ENCODE measurements at places on chromosomes 12 and 14.

DNA sequence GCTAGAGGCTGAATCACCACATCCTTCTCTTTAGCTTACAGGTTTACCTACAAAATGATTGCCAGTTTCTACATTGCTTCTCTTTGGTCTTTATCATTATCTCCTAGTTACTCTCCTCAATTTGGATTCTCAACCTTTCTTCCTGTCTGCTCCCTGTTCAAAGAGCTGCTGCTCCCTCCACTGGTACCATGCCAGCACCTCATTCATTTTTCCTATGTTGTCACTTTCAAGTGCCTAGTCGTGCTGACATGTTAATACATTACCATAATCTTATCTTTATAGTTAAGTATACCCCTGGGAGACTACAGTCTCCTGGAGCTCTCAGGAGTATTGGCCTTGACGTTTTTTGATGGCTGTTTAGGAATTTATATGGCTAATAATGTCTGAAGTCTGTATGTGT, 14.2 kb downstream of the FRS2 start:
- DNase-seq, result no peak

DNA sequence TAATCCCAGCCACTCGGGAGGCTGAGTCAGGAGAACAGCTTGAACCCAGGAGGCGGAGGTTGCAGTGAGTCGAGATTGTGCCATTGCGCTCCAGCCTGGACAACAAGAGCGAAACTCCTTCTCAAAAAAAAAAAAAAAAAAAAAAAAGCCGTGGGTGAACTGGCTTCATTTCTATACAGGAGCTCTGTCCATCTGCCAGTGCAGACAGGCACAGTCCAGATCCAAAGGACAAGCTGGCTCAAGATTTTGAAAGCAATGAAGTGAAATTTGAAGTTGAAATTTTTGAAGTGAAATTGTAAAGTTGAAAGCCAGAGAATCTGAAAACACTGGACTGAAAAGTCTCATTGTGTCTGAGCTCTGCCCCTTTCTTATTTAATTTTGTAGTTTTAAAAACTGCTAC, 134.7 kb downstream of the CALM1 start:
- no peak for DNase-seq

DNA sequence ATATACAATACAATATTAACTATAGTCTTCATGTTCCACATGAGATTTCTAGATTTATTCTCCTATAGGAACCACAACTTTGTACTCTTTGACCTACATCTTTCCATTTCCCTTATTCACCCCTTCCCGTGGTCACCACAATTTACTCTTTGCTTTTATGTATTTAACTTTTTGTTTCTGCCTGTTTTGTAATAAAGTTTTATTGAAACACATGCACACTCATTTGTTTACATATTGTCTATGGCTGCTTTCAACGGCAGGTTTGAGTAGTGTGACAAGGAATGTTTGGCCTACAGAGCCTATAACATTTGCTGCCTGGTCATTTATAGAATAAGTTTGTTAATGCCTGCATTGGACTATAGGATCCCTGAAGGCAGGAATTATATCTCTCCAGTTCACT, 231.1 kb downstream of the CRADD start:
- no peak for DNase-seq

GRCh38 chr12:127282786-127283565, 984.0 kb upstream of the TMEM132C start:
- DNase-seq, result no peak

GRCh38 chr12:113239811-113240331, 18.6 kb downstream of the TPCN1 start:
- no peak for DNase-seq

DNA sequence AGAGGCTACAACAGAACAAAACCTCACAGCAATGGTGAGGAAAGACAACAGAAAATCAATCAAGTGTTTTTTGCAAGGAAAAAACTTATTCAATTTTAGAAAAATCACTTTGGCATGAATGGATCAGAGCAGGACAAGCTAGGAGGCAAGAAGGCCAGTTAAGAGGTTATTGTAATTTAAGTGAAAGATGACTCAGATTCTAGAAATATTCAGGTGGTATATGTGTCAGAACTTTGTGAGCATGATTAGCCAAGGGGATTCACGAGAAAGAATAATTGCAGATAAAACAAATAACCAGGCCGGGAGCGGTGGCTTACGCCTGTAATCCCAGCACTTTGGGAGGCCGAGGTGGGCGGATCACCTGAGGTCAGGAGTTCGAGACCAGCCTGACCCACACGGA, 12.7 kb downstream of the GCH1 start:
- no peak for DNase-seq

- DNase-seq, result no peak
These were observed 202.0 kb downstream of the PPM1H start for GRCh38 chr12:62732861-62733427.

DNA sequence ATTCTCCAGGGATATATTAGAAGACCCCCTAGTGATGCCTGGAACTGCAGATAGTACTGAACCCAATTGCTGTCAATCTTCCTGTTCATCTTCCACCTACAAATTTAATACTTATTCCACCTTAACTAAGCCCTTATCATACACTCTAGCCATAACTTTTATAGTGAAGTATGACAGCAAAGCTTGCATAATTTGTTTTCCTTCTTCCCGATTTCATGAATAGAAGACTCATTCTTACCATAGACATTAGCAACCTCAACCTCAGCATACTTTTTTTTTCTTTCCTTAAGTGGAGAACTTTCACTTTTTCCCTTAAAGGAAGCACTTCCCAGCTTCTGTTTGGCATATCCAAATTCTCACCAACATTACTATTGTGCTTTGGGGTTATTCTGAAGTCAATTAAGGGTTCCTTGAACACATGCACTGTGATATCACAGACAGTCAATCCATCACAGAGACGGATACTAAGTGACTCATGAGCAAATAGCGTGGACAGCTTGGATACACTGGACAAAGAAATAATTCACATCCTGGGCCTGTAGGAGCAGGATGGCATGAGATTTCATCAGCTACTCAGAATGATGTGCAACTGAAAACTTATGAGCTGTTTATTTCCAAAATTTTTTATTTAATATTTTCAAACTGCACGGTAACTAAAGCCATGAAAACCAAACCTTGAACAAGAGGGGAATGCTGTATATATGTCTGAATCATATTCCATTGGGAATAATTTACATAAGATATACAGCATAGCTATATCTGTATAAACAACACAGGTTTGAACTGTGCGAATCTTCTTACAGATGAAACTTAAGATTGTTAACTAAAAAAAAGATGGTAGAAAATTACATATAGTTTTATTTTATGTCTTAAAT, 63.9 kb downstream of the SYT1 start:
- no peak for DNase-seq

- DNase-seq, result no peak
These were observed 18.5 kb upstream of the FOXN3 start for GRCh38 chr14:89435492-89435891.

GRCh38 chr14:31419967-31420318, 407 bp downstream of the HEATR5A start:
- no peak for DNase-seq
